Stimulated activated CD4-positive, alpha-beta T cell treated with anti-CD3 and anti-CD28 coated beads, Interleukin-2, amount 100 ng/mL, for 24 hours (primary cell): ENCODE measurements at places on chromosomes 5 and 9.

GRCh38 chr9:113996531-113997001 is 81.5 kb downstream of the AMBP start:
- DNase-seq: no peak

DNA sequence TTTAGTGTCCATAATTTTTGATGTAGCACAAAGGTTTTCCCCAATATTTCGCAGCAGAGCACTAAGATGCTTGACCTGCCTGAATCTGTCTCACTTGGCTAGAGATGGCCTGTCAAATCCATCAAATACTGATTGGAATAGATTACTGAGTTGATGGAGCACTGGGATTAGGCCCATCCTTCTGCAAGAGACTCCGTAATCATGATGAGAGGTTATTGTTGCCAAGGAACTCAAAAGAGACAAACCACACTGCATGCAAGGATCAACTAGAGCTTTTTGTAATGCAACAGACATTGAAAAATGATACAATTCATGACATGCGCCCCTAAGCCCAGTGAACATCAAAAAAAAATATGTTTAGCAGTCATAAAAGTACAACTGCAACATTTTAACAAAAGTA is 585.3 kb upstream of the GRAMD2B start:
- DNase-seq: no peak

GRCh38 chr9:113289091-113289490 is 13.6 kb downstream of the PRPF4 start:
- DNase-seq: no peak

DNA sequence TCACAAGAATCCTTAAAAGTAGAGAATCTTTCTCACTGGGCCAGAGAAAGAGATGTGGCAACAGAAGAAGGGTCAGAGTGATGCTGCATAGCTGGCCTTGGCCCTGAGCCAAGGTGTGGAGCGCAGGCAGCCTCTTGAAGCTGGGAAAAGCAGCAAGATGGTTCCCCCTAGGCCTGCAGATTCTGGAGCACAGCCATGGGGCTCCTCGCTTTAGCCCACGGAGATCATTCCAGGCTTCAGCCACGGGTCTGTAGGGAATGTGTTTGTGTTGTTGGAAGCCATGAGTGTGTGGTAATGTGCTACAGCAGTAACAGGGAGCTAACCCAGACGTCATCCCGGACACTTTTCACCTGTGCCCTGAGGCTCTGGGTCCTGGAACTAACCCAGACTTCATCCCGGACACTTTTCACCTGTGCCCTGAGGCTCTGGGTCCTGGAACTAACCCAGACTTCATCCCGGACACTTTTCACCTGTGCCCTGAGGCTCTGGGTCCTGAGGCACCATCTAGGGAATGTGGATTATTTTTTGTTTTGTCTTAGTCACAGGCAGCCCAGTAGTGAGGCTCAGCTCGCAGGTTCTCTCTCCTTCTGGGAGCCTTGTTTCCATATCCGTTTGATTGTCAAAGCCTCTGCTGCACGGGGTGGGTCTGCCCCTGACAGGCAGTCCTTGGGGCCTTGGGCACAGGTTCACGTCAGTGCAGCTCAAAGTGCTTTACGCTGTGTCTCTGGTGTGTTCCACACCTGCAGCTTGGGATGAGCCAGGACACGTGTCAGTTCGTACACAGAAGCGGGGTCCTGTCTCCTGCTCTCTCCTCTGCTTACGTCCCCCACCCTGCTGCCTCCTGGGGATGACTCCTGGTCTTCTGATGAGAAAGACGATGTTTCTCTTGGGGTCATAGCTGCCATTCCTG is 56.3 kb upstream of the EXOC3 start:
- DNase-seq: no peak

DNA sequence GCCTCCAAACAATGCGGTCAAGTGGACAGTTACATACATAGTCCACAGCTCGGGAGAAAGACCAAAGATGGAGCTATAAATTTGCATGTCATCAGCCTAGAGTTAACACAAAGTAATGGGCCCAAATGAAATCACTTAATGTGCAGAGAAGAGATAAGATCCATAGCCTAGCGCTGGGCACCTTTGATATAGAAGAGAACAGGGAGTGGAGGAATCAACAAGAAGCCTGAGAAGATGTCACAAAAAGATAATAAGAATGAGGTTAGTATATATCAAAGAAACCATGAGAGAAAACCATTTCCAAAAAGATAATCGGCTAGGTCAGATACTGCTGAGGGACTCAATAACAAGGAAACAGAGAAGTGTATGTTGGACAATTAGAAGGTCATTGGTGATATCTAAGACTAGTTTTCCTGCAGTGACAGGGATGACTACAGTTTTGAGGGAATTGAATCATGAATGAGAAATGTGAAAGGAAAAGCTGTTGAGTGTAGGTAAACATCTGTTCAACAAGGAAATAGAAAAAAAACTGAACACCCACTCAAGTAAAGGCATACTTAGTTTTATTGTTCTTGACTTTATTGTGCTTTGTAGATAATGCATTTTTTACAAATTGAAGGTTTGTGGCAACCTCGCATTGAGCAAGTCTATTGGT is 68.7 kb upstream of the CDH6 start:
- no peak for DNase-seq

- no peak for DNase-seq
These were observed 184.1 kb downstream of the MARCHF11 start for GRCh38 chr5:15995341-15996052.

- DNase-seq: no peak
These were observed 40.9 kb downstream of the RAD23B start for GRCh38 chr9:107323836-107324585.

DNA sequence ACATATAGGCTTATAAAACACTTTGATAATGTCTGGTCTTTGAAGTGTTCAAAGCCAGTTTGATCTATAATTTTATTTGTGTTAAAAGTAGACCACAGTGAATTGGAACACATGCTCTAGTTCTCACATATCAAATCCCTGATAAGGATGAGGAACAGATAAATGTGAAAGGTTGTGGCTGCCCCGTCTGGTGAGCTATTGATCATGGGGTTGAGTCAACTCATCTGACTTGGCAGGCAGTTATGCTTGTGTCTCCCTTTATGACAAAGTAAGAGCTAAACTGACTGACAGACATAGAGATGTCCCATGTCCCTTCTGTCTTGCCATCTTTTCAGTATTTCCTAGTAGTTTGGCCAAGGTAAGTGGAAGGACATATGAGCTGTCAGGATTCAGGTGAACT is 2.9 kb upstream of the ERMP1 start:
- no peak for DNase-seq

- no peak for DNase-seq
These were observed 31.3 kb upstream of the SMU1 start for GRCh38 chr9:33107762-33108161.

DNA sequence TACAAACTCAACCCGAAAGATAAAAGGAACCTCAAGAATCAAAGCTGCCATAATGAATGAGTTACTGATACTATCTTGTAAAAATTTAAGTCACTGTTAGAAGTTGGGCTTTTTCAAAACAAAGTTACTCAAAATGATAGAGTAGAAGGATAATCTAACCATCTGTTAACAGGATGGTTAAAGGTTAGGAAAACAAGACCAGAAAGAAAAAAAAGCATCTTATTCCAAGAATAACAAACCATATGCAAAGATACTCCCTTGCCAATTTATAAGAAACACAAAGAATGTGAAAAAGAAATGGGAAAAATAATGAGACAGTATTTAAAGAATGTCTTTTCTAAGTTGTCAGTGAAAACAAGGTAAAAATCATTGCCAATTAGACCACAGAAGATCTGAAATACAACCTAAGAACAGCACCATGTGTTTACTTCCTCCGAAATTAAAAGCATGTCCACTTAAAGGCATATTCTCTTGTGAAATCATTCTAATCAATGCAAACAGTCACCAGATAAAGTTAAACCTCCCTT is 51.2 kb downstream of the STRBP start:
- no peak for DNase-seq

- no peak for DNase-seq
These were observed 29.5 kb upstream of the RAPGEF1 start for GRCh38 chr9:131769361-131769760.

DNA sequence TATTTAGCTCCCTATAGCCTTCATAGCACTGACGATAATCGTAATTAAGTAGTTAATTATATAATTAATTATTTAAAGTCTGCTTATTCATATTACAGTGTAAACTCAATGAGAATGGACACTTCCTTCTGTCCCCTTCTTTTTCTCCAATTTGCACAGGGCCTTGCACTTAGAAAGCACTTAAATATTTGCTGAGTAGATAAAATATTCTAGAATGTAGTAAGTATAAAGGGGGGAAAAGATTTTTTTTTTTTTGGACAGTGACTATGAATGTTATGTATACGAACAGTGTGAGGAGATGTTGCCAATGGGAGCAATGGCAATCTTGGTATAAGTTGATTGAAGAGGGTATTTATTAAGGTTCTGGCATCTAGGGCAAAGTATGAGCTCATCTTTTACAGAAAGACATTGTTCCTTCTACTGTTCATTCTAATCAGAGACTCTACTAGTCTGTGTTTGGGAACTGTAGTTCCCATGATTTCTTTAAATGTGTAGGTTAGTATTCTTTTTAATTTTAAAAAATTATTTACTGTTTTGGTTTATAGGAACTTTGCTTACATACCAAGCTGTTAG is 49.4 kb downstream of the YTHDC2 start:
- DNase-seq: no peak

DNA sequence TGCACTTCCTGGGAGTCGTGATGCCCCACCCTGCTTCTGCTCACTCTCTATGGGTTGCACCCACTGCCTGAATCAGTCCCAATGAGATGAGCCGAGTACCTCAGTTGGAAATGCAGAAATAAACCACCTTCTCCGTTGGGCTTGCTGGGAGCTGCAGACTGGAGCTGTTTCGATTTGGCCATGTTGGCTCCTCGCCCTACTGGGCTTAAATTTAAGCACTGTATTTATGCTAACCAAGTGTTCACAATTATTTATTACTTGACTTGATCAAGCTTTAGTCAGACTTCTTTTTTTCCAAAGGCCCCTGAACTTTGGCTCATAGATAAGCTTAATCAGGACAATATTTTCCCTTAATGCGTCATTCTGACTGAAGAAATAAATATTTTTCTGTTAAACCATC is 1072.4 kb upstream of the CDH9 start:
- DNase-seq: no peak

DNA sequence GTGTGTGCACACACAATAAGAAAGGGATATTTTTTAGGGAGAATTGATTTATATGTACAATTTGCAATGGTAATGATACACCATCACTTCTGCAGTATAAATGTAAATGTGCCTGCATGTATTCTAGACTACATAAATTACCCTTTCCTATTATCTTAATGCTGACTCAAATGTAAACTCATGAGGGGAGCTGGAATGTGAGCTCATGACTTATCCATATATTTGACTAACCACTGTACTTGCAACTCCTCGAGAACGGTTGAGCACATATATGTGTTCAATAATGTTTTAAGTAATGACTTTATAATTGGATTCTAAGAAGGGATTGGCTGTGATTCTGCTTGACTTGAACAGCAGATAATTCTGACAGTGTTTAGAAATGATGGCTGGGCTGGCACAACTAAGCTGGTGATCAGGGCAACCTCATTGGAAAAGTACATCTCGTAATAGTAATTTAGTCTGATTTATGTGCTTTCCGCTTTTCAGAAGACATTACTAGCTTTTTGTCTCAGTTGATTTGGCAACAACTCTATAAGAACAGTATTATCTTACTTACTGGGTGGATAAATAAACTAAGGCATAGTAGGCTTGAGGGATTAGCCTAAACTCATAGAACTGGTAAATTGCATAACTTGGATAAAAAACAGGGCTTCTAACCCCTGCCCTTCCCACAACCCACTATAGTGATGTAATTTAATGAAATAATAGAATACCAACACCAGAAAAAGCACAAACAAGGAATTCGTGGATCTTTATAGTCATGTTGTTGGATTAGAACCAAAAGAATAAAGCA is 130.2 kb upstream of the SPEF2 start:
- DNase-seq: no peak
